ENCODE measurements at places on chromosomes 16 and 17.

DNA sequence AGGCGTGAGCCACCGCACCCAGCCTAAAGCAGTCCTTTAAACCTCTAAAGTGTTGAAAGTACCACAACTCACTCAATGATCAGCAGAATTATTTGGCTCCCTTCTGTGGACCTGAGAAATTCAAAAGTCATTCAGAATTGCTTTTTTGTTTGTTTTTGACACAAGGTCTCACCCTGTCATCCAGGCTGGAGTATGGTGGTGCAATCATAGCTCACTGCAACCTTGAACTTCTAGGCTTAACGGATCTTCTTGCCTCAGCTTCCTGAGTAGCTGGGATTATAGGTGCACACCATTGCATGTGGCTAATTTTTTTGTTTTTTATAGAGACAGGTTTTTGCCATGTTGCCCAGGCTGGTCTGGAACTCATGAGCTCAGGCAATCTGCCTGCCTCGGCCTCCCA, 44.3 kb downstream of the TRAF4 start:
- DNase-seq, result no peak

DNA sequence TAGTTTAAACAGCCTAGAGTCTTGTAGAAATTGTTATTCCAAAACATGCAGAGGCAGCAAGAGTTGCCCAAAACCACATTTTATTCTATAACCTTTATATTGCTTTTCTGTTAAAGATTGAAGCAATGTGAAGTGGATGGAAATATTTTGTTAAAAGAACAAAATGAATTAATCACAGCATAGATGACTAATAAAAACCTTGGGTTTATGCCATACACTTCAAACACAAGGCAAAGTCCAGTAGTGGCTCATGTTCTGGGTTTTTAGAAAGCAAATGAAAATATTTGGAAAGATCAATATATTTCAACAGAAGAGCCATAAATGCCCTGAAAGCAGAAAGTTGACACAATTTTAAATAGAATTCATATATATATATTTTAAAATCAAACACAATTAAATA, 36.7 kb upstream of the ULK2 start:
- DNase-seq, result no peak

DNA sequence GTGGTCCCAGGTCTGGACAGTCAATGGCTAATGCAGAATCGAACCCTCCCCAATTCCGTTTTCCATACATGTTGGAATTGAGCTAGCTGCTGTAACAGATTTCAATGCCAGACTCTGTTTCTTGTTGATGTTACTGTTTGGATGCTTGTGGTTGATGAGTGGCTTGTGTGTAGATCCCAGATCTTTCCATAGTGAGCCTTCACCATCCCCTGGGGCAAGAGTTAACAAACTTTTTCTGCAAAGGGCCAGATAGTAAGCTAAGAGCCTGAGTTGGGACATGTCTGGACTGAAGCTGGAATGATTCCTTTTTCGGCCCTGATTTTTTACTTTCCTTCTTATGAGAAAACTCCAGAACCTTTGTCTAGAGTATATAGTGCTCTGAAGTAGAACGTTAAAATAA, 296.3 kb downstream of the CPPED1 start:
- no peak for DNase-seq

DNA sequence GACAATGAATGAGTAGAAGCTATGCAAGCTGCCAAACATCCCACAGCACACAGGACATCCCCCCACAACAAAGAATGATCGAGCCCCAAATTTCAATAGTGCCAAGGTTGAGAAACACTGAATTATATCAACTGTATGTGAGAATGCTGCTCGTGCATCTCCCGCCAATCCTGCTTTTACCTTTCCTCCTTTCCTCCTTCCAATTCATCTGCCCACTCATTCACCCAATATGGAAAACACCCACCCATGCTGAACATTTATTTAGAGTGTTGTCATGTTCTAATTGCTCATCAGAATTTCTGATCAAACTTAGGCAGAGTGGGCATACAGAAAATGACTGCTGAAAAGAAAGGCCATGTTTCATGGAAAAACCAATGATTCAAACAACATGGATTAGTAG, 183.0 kb downstream of the TMEM114 start:
- no peak for DNase-seq

DNA sequence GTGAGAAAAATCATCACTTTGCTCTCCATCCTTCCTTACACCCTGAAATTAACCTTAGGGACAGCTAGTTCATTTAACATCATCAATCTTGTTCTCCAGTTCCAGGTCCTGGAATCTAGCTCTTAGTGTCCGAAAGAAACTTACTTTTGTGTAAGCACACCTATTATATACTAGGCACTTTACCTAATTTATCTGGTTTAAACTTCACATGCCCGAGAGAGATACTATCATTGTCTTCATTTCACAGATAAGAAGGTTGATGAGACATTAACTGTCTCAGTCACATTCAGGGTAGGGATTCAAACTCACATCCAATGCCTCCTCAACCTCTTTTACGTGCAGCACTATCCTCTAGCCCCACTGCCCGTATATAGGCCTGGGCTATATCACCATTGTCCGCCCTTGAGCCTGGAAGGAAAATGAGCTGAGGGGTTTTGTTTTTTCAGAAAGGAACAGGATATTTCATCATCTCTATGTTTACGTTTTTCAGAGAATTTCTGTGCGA, 501 bp upstream of the AP2B1 start:
- no peak for DNase-seq

DNA sequence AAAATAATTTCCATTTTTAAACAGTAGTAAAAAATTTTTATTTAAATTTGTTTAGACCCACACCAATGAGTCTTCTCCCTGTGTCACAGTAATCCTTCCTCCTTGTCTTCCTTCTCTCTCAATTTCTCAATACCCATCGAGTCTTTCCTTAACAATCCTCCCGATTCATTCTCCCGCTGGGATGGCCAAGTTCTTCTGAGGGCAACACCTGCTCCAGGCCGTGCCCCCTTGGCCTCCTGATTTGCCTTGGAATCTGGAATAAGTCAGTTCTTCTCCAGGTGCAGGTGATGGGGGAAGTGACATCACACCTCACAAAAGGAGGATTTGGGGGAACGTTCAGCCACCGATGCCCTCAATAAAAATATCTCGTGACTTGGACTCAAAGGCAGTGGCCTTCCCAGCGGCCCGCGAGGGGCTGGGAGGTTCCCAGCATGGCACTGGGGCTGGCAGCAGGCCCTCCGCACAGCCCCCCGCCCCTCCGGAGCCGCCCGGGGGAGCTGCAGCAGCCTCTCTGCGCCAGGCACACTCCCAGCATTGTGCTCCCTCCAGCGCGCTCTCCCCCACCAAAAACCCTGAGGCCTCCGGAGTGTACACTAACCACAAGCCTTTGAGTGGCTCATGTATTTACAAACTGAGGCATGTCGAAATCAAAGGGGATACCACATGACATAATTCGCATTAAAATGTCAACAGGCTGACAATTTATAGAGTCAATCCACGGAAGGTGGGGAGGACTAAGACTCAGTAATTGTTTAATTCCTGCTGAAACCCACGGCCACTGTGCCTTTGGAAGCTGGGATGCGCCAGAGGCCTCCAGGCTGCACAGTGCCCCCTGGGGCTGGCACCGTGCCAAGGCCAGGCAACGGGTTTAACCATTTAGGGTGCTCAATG, 120.5 kb downstream of the ZFHX3 start:
- no peak for DNase-seq

GRCh38 chr16:49542946-49543630, 169.5 kb downstream of the C16orf78 start:
- no peak for DNase-seq

DNA sequence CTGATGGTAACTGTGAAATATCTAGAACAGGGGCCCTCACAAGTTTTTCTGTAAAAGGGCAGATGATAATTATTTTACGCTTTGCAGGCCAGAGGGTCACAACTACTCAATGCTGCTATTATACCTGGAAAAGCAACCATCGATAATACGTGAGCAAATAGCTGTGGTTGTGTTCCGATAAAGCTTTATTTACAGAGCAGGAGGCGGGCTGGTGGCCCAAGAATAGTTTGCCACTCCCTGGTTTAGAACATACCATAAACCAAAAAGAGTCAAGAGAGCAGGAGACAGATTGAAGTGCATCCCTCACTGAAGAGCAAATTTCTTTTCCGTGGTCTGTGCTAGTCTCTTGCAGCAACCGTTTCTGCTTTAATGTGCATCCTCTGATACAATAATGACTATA, 77.9 kb upstream of the DYNLRB2 start:
- no peak for DNase-seq

GRCh38 chr16:51429041-51429440, 278.0 kb upstream of the SALL1 start:
- DNase-seq, result no peak

- DNase-seq, result peak; percentile 9
Observed at GRCh38 chr16:80144191-80144590, 396.6 kb upstream of the DYNLRB2 start.

GRCh38 chr17:19943026-19943425, 34.6 kb downstream of the AKAP10 start:
- no peak for DNase-seq

- no peak for DNase-seq
Observed at GRCh38 chr17:30520882-30521281, 43.7 kb downstream of the GOSR1 start.

- no peak for DNase-seq
Observed at GRCh38 chr16:35564889-35565288, 2105.5 kb downstream of the TP53TG3F start.

DNA sequence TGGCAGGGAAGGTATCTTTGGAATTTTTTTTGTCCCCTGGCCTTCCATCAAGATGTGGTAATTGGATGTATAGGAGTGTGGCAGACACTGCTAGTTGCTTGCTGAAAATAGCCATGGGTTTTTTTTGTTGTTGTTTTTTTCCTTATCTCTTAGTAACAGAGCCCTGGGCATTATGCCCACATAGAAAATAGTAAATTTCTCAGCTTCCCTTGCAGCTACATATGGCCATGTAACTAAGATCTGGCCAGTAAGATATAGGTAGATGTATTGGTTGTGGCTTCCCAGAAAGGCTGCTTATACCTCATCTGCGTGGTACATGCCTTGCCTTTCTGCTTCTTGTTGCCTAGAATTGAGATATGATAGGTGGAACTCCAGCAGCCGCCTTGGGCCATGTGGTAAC, 349.9 kb downstream of the CPPED1 start:
- DNase-seq, result no peak

DNA sequence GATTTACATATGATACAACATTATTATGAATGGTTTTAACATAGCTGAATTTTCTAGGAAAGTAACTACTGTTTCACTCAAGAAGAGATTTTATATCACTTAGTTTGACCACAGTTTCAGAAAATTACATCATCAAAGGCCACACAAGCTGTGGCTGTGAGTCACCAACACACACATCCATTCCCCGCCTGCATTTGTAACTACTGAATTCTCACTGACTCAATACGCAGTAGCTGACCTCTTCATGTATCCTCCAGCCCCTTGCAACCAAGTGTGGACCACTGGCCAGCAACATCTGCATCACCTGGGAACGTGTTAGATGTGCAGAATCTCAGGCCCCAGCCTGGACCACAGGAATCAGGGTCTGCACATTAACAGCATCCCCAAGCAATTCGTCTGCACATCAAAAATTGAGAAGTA, 197.6 kb downstream of the XYLT1 start:
- no peak for DNase-seq

DNA sequence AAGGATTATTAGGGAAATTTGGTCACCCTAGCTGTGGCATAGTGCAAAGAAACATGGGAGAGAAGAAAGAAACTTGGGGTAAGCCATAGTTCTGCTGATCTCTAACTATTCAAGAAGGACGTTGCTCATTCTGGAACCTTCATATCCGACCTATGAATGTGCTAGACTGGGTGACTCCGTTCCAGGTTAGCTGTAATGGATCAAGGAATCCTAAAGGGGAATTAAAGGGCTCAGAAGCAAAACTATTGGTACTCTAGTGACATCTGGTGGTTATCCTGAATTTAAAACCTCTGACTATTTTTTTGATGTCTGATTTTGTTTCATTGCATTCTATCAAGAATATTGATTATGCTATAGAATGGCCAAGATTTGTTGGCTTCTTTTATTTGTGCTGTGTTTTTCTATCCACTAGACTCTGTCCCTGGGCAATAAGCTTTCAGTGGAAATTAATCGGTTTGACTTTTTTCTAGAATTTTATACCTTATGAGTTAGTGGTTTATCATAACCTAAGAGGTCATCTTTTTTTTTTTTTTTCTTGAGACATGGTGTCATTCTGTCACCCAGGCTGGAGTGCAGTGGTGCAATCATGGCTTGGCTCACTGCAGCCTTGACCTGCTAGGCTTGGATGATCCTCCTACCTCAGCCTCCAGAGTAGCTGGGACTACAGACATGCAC, 19.5 kb downstream of the PCTP start:
- no peak for DNase-seq

GRCh38 chr16:58842156-58842555, 108.0 kb upstream of the GOT2 start:
- no peak for DNase-seq

DNA sequence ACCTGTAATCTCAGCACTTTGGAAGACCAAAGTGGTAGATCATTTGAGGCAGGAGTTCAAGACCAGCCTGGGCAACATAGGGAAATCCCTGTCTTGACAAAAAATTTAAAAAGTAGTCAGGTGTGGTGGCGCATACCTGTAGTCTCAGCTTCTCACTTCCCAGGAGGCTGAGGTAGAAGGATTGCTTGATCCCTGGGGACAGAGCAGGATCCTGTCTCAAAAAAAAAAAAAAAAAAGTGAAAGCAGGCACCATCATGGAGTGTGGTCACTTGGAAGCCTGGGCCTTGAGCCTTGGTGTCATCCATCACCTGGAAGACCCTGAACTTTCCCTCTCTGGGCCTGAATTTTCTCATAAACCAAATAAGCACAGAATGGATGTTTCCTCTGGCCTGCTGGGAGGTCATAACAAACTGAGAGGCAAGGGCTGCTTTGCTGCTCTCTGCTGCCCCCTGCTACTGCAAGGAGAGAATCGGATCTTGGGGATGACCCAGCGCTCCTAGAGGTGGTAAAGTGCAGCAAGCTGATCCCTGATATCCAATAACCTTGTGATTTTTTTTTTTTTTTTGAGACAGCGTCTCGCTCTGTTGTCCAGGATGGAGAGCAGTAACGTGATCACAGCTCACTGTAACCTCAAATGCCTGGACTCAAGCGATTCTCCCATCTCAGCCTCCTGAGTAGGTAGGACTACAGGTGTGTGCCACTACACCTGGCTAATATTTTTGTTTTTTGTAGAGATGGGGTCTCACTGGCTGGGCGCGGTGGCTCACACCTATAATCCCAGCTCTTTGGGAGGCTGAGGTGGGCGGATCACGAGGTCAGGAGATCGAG, 75.9 kb upstream of the RNU2-1 start:
- DNase-seq, result no peak

DNA sequence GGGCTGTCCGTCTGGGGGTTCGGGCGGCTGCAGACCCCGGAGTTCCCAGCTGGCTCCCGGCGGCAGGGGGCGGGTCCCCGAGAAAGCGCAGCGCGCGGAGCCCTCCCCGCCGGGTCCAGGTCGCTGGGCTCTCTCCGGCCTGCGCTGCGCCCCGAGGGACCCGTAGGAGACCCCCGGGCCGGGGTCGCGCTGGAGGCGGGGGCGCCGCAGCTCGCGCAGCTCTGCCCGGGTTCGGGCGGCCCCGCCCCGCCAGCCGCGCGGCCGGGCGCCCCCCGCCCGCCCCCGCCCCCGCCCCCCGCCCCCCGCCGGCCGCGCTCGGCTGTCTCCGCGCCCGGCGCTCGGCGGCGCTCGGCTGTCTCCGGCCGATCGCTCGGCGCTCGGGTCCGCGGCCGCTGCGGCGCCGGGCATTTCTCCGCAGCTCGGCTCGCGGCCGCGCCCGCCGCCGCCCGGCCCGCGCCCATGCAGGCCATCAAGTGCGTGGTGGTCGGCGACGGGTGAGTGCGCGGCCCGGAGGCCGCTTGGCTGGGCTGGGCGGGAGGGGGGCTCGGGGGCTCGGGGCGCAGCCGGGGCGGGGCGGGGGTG, at the start of gene RAC3:
RAC3 (plus strand) TSS at position 376 of the 582 bp plus-strand sequence; CDS start at position 460, 84 bp downstream.
- no peak for DNase-seq
